ENCODE measurements at places on chromosomes 2 and 18. TPM values are rescaled to one million over a fixed set of nuclear protein-coding genes. Genes with fewer than 3 reads are reported as not detected.

GRCh38 chr2:105129722-105130232, 91.9 kb downstream of the MRPS9 start:
- DNase-seq, result no peak

DNA sequence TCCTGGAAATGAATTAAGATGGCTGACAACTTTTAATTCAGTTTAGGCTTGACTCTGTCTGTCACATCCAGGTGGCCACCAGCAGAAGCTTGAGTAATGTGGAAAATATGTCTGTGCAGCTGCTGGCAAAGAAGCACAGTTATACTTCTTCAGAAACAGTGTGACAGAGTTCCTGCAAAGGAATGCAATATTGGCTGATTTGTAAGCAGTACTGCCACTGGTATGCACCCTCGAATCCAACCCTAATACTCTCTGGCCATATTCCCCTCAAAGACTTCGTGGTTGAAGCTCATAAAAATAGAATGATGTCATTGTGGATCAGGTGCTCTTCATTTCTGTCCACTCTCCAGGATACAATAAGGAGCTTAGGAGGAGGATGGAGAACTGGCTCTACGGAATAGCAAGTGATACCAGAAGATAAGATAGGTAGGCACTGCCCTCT, 86.2 kb downstream of the METTL8 start:
- DNase-seq, result no peak

- DNase-seq, result no peak
Observed at GRCh38 chr18:35713545-35713944, 132.0 kb downstream of the GALNT1 start.

- no peak for DNase-seq
Observed at GRCh38 chr2:10709290-10709939, 12.0 kb upstream of the ATP6V1C2 start.

DNA sequence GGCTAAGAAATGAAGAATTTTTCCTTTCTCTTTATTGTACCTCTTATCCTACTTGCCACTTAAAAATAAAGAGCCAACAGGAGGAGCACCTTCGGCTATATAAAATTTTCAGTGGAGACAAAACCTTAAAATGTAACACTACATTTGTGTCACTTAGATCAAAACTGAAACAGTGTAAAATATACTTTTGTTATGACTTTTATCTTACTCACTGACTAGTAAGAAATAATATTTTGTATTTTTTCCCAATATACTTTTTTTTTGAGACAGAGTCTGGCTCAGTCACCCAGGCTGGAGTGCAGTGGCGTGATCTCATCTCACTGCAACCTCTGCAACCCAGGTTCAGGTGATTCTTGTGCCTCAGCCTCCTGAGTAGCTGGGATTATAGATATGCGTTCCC, 28.3 kb downstream of the KCNJ13 start:
- no peak for DNase-seq

DNA sequence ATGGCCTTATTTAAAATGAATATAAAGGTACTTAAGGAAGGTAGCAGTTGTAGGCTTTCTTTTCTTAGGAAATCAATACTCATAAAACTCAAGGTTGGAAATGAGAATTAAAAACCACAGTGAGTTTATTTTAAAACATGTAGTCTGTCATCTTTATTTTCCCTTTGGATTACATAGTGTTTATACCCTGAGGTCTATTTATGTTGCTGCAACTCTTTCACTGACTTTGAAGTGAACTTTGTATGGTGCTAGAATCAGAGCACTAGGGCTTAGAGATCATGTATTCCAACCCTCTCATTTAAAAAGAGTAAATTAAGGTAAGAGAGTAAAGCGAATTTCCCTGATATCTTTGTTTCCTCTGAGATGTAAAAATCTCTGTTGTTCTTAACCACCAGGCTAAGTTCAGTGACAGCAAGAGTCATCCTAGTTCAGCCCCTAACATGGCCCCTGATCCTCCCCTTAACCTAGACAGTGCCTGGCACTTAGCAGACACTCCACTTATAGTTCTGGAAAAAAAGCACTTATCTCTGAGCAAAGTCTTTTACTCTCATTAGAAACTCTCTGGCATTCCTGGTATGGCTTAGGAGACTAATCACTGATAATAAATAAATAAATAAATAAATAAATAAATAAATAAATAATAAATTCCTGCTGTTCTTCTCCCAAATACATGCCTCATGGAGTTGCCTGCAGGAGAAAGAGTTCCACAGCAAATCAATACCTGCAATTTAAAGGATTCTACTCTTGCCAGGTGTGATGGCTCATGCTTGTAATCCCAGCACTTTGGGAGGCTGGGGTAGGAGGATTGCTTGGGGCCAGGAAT, 33.0 kb upstream of the PPP1R1C start:
- no peak for DNase-seq

DNA sequence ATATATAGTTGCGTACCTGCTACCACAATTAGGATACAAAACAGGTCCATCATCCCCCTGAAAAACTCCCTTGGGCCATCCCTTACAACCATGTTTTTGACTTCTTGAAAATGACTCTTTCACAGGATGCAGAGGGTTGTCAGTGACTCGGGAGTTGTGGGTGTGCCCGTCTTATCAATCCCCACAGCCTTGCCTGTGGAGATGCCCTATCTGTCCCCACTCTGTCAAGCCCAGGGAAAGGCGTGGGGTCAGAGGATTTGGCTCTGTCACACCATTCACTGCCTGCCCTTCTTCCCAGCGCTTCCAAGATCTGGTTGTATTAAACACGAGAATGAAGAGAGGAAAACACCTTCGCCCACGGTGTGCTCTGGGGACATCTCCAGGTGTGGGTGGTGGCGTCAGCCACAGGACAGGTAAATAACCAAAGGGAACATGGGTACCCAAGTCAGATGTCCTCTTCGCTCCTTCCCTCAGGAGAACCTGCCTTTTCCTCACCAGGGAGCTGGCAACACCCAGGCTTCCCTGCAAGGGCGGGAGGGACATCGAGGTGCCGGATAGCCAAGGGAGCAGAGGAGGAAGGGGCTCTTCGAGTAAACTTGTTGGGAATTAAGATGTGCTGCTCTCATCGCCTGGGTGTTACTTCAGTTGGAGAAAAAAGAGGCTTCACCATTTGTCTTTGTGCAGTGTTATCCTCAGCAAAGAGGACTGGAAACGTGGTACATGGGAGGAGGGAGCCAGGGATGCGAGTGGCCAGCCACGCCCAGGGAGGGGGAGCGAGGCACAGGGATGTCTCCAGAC, 100.3 kb downstream of the B3GNT2 start:
- no peak for DNase-seq

- no peak for DNase-seq
Observed at GRCh38 chr2:102986826-102987490, 225.1 kb downstream of the TMEM182 start.

- DNase-seq, result no peak
Observed at GRCh38 chr18:57997820-57998219, 46.2 kb upstream of the NEDD4L start.

GRCh38 chr2:2662037-2662846, 331.2 kb upstream of the MYT1L start:
- DNase-seq, result no peak

DNA sequence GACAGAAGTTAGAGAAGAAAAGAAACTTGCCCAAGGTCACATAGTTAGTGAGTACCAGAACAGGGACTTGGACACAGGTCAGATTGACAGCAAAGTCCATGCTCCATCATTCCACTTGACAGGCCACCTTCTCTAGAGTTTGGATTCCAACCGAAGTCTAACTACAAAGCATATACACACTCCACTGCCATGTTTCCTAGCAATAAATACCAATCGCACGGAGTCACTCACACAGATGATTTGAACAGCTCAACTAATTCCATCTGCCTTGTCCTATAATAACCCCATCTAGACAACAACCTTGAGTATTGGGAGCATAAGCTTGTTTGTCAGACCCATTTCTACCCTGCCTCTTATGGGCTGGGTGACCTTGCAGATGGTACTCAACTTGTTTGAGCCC, 334.6 kb upstream of the MGAT5 start:
- DNase-seq, result no peak

GRCh38 chr18:9619990-9620389, 5.6 kb upstream of the PPP4R1 start:
- DNase-seq, result no peak

DNA sequence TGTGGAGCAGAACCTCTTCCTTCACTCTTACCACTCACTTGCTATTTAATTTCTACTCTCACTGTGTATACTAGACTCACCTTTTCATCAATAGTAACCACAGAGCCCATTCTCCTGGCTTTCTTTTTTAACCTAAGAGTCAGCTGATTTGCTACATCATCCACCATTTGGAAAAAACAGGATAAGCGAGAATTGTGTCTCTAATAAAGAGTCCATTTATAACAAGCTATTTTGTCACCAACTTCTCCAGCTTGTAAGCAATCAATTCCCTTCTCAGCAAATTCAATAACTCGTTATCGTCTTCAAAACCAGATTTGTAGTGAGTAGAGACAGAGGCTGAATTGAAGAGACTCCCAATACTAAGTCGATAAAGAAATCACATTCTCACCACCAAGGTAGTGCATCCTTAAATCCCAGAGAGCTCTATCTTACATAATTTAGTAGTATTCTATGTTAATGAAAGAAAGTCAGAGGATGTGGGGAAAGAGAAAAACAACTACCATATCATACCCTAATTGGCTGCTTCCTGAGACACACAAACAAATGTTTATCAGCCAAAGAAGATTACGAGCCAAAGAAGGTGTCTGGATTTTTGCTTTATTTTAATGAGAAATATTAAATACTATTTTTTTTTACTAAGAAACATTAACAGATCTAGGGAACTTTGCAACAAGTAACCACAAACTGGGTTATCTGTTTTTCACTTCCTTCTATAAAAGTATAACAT, 52.5 kb upstream of the SPTBN1 start:
- no peak for DNase-seq

DNA sequence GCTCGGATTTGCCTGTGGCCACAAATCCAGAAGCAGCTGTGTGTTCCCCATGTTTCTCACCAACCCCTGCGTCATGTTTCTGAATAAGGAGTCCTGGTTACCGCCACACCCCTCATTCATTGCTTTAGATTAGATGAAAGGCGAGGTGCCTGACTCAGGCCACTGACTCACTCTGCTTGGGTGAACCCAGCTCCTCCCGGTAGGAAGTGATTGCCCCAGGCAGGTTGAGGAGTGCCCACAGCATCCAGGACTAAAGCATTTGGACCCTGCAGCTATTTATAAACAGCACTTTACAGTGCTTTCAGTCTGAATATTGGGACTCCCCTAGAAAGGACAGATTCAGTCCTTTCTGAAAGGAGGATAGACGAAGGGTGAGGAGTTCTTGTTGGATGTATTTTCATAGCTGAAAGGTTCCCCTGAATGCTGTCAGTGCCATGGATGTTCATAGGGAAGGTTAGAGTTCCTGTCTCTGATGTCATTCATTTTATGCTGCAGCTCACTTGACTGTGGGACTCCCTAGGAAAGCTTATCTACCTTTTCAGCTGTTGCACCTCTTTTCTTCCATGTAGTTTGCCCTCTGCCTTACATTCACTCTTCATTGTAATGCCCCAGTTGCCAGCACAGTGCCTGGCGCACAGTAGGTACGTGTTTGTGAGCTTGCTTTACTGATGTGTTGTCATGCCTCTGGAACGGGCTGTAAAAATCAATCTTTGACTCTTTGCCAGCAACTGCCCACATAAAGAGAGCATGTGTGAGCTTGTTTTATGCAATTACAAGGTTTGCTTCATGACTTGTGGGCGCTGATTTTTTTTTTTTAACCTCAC, 14.9 kb downstream of the ITGA6 start:
- DNase-seq, result peak; percentile 37

DNA sequence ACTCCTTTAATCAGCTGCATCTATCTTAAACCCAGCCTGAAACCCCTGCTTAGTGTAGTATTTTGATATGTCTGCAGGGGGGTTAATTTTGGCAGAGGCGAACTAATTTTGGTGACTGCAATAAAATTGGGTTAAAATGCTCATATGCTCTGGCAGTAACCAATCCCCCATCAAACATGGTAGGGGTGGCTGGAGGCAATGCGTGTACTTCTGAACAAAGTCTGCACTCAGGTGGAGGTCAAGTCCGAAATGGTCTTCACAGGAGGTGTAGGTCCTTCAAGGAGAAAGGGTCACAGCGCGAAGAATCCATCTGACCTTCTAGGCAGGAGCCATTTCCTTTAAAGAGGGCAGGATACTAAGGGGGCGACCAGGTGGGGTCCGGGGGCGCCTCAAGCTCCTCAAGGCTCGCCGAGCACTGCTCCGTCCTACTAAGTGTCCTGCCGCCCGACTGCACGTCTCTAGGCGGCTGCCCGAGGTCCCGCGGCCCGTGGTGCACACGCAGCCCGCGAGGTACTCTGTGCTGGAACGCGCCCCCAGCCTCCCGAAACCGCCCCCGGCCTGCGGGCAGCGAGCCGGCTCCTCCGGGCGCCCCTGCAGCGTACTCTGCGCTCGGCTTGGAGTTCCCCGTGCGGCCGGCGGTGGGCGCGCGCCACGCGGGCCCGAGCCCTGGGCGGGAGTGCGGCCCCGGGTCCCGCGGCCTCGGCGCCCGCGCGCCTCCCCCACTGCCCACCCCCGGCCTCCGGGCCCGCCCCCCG, 1.7 kb upstream of the LDLRAD4 start:
- DNase-seq, result peak; percentile 56

GRCh38 chr2:199315299-199316179, 142.2 kb downstream of the SATB2 start:
- no peak for DNase-seq

DNA sequence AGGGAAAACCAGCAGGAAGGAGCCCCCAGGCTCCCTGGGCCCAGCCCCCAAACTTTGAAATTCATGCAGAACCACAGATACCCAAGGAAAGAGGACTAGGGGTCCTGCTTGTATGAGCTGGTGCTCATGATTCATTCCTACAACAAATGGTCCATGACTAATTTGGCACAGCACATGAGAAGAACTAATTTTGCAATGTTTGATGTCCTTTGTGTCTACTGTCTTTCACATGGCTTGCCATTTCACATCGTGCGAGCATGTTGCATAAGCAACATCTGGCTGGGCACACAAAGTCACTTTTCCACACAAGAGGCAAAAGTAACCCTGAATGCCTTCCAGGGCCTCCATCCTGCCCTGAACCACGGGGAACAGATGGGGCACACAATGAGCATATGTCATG, 149.6 kb upstream of the APCDD1 start:
- DNase-seq, result no peak

- no peak for DNase-seq
Observed at GRCh38 chr2:101832114-101832513, 134.6 kb downstream of the MAP4K4 start.

DNA sequence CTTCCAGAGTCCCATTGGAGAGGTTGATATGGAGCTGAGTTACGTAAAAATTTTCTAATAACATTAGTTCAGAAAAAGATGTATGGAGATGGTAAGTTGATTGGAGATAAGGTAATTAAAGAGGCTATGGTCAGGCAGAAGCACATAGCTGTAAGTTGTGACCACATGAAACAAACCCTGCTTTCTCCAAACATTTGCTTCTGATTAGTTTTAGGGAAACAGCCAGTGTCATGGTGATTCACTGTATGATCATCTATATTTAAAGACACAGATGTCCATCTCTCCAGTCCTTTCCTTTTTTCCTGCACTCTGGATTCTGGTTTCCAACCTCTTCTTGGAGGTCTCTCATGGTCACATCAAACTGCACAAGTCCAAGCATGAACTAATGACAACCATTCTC, 1550.8 kb upstream of the PIK3C3 start:
- no peak for DNase-seq

The LBX2 gene
- not detected for total RNA-seq

The ATOH8 gene
- total RNA-seq, result not detected

The SATB2 gene
- 0.30 TPM for total RNA-seq

The VWC2L gene
- not detected for total RNA-seq

The KIF5C gene
- total RNA-seq, result 9.4 TPM

The KCNE4 gene
- not detected for total RNA-seq

The ONECUT2 gene
- 0.23 TPM for total RNA-seq

The CROCC2 gene
- total RNA-seq, result not detected

The AKAIN1 gene
- not detected for total RNA-seq

The MTCL1 gene
- total RNA-seq, result 0.98 TPM

The SKA1 gene
- total RNA-seq, result 1.5 TPM

The ALPP gene
- total RNA-seq, result not detected
